Glomerular endothelial cell (primary cell): ENCODE measurements at places on chromosomes 7 and 10.

GRCh38 chr10:55160655-55161283, 359.7 kb upstream of the PCDH15 start:
- DNase-seq: no peak

- no peak for DNase-seq
Observed at GRCh38 chr10:76251841-76252671, 820.6 kb downstream of the LRMDA start.

DNA sequence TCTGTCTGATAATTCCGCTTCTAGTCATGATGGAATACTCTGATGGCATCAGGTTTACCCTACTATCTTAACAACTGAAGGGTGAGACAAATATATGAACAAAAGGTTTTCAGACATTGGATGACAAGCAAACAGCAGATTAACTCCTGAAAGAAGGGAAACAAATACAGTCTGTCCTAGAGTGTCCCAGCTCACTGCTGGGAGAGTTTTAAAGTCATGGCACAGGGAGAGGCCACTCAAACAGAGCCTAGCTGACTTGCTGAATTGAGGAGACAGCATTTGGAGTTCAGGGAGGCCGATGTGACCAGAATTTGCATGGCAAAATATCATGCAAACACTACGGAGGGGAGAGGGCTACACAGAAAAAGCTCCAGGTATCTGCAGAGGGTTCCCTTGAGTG, 73.1 kb downstream of the MDH2 start:
- no peak for DNase-seq

DNA sequence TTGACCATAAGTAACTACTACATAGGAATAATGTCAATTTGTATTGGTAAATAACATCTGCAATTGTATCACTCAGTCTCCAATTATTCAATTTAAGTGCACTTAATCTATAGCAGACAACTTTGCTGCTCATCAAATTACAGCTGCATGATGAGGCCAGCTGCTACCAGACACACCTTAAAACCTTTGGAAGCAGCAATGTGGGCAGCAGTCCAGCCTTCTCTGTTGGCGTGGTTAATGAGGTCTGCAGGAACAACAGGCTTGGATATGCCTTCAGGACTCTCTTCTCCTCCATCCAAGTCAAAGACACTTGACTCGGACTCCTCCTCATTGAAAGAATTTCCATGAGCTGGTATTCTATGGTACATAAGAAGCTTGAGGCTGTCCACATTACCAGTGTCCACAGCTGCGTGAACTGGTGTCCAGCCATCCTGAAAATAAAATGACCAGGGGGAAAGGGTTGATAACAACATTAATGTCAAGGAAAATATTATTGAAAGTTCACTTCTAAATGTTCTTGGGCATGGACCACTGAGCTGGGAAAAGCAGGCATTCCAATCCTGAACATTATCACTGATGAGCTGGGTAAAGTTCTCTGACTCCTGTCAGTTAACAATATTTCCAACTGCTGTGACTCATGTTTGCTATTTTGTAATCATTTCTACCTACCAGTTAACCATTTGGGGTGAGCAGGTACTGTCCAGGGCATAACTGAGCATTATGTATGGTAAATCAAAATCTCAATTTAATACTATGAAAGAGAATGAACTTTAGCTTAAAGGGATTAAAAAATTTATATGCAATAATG, 95.7 kb downstream of the CTTNBP2 start:
- DNase-seq: no peak

DNA sequence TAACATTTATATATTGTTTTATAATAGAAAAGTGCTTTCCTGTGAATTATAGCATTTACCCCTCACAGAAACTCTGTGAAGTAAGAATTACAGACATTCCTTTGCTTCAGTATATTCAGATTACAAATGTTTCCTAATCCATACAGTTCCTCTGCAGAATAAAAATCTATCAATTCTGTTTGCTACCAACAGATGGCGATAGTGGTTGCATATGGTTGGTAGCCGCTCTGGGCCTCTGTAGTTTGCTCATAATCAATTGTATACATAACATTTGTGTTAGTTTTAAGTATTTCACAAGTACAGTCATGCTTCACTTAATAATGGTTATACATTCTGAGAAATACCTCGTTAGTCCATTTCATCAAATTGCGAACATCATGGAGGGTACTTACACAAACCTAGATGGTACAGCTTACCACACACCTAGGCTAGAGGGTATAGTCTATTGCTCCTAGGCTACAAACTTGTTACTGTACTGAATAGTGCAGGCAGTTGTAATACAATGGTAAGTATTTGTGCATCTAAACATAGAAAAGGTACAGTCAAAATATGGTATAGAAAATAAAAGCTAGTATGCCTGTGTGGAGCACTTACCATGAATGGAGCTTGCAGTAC, 94.4 kb upstream of the STEAP4 start:
- no peak for DNase-seq
